Mammary epithelial cell (primary cell): ENCODE measurements at places on chromosomes 2 and 18. TPM values are rescaled to one million over a fixed set of nuclear protein-coding genes. Genes with fewer than 3 reads are reported as not detected.

DUSP2 gene
- polyA plus RNA-seq, result 3.1 TPM

ARL4C gene
- polyA plus RNA-seq, result 64.9 TPM

GBX2 gene
- not detected for polyA plus RNA-seq

CPO gene
- not detected for polyA plus RNA-seq

HRH4 gene
- polyA plus RNA-seq, result not detected

POU3F3 gene
- not detected for polyA plus RNA-seq

SERPINB12 gene
- polyA plus RNA-seq, result not detected

PDK1 gene
- 25.0 TPM for polyA plus RNA-seq

GPR75 gene
- 2.8 TPM for polyA plus RNA-seq

LAMA1 gene
- 24.9 TPM for polyA plus RNA-seq

SETBP1 gene
- polyA plus RNA-seq, result 7.4 TPM

AQP12A gene
- polyA plus RNA-seq, result not detected

LIMS2 gene
- polyA plus RNA-seq, result 0.10 TPM

SPDYA gene
- polyA plus RNA-seq, result 0.03 TPM

TBR1 gene
- not detected for polyA plus RNA-seq

HADHB gene
- 113 TPM for polyA plus RNA-seq

SCYGR2 gene
- not detected for polyA plus RNA-seq

RGPD8 gene
- polyA plus RNA-seq, result 1.3 TPM

STPG4 gene
- polyA plus RNA-seq, result not detected

GPC1 gene
- polyA plus RNA-seq, result 178 TPM

SPP2 gene
- not detected for polyA plus RNA-seq

TCF23 gene
- polyA plus RNA-seq, result not detected

SELENOI gene
- 16.8 TPM for polyA plus RNA-seq

MROH2A gene
- 0.10 TPM for polyA plus RNA-seq

ASTL gene
- not detected for polyA plus RNA-seq

PROC gene
- 0.60 TPM for polyA plus RNA-seq

RFTN2 gene
- polyA plus RNA-seq, result not detected

SLC30A3 gene
- 0.09 TPM for polyA plus RNA-seq

ITGB6 gene
- polyA plus RNA-seq, result 162 TPM

KCNJ3 gene
- not detected for polyA plus RNA-seq

C2orf80 gene
- polyA plus RNA-seq, result not detected

GPAT2 gene
- polyA plus RNA-seq, result not detected

DSC1 gene
- 0.24 TPM for polyA plus RNA-seq

UGT1A6 gene
- 1.9 TPM for polyA plus RNA-seq

NEB gene
- polyA plus RNA-seq, result 0.01 TPM

HOXD12 gene
- polyA plus RNA-seq, result not detected
